ENCODE measurements at places on chromosomes 6 and 20.
A peak's percentile ranks its signal among the peaks of the same experiment; 100 is the strongest.

DNA sequence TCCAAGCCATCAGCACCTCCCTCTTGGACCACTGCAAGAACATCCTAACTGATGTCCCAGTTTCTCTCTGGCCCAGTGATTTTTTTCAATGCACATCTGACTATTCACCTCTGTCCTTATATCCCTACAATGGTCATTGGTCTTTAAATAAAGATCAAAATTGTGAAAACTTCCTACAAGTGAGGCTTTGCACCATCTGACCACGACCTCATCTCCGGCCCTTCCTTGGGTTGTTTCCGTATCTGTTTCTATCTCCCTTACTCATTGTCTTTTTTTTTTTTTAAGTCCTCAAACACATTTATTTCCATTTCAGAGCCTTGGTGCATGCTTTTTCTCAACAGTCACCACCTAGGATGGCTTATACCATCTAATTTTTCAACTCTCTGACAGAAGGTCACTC lies 88.1 kb downstream of the IPCEF1 start:
- DNase-seq, result no peak

DNA sequence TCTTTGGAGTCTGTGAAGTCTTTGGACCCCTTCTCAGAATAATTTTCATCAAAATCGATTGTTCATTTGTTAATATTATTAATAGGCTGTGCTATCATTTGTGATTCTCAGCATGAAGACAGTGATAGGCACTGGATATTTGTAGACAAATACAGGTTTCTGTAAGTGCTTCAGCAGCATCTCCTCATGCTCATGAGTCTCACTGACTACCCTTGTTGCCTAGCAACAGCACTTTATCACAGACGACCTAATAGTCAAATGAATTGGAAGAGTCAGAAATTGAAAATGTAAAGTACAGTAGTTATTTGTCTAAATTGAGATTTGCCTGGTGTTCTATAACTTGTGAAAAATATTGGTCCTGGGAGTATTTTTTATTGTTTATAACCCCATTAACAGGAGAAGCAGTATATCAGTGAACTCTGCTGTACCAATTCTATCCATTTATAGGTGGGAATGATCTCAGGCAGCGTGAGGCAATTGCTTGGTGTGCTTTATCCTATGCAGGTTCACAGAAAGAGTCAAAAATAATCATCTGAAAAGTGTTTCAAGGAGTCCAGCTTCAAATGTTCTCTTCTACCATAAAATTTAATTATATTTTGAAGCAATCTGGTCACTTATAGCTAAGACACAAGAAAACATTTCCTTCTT lies 684.6 kb downstream of the RFPL4B start:
- no peak for DNase-seq

DNA sequence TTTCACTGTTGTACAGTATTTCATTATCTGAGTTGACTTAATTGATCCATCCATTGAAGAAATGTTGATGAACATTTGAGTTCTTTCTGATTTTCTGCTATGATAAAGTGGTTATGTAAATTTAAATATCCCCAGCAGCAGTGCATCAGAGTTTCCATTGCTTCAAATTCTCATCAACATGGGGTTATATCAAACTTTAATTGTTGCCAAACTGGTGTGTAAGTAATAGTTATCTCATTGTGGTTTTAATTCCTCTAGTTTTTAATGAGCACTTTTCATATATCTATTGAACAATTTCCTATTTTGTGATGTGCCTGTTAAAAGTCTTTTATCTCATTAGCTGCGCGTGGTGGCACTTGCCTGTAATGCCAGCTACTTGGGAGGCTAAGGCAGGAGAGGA lies 18.1 kb downstream of the ZNFX1 start:
- DNase-seq, result no peak

DNA sequence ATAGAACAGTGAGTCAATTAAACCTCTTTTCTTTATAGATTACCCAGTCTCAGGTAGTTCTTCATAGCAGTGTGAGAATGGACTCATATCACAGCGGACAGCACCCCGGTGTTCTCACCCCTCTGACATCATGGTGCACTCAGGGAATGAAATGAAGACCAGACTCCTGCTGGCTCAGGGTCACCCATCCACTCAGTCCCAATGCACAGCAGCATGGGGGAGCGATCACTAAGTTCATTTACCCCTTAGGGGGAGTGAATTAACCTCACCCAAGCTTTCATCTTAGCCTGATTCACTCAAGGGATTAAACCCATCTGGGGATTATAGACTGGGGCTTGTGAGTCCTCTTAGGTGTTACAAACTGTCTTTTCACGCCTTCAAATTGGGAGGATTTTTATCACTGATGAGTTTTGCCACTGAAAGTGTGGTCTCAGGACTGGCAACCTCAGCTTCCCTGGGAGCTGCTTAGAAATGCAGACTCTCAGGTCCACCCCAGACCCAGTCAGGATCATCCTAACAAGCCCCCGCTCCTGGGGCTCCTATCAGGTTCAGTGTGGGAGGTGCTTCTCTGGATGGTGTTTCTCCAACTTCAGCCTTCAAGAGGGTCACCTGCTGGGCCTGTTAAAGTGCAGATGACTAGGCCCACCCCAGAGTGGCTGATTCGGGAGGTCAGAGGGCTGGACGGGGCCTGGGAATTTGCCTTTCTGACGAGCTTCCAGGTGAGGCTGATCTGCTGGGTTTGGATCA lies 44.3 kb upstream of the FRMD1 start:
- DNase-seq, result no peak

- DNase-seq, result no peak
Observed at GRCh38 chr6:12916006-12916405, 199.4 kb downstream of the PHACTR1 start.

DNA sequence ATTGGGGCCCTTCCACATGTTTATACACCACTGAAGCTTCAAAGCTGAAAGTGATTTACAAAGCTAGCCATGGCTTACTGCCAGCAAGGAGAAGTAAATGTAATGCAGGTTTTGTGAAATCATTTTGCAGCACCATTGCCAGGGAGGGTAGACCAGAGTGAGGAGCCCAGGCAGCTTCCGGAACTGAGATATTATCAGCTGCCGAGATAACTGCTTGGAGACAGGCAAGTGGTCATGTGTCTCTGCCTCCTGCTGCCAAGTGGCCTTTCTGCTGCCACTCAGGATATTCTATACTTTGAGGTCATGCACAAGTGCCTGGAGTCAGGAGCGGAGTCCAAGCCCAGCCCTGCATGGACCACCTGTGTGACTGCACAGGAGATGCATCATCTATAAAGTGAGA lies 160.2 kb downstream of the SYNDIG1 start:
- no peak for DNase-seq

GRCh38 chr6:8175046-8175777 lies 72.9 kb upstream of the EEF1E1 start:
- DNase-seq, result no peak

- peak; percentile 13 for DNase-seq
Observed at GRCh38 chr6:70884074-70884983, 72.5 kb downstream of the B3GAT2 start.

DNA sequence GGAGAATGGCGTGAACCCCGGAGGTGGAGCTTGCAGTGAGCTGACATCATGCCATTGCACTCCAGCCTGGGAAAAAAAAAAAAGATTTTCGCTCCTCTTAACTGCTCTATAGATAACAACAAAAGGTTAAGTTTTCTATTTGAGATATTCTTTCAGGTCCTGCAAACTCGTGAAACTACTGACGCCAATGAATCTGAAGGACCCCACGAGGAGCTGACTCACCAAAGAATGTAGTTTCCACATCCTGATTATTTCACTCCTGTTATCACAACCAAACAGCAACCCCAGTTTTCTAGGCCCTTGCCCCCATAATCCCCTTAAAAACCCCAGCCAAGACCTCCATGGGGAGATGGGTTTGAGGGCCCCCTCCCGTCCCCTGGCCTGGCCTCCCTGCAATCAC lies 58.7 kb downstream of the OTOR start:
- DNase-seq, result no peak

- no peak for DNase-seq
Observed at GRCh38 chr6:46918806-46919205, 2.9 kb downstream of the ADGRF5 start.

DNA sequence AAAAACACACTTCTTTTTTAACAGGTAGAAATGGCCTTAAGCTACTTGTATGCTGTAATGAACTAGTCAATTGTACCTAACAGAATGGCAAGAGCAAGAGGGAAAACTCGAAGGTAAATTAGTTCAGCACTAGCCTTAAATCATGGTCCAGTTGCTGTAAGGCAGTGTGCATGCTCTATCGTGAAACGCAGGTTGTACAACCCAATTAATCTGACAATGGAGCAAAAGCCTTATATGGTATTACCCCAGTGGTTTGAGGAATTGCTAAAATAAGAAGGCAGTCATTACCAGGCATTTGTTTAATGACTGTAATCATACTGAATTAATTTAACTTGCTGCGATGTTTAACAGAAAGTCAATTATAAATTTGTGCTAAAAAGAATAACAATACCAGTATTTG lies 69.3 kb upstream of the SOX4 start:
- no peak for DNase-seq

All from stimulated activated CD4-positive, alpha-beta T cell treated with anti-CD3 and anti-CD28 coated beads, Interleukin-15, amount 100 ng/mL, for 1 hour (primary cell).